ENCODE measurements at places on chromosomes 11 and 22. TPM values are rescaled to one million over a fixed set of nuclear protein-coding genes. Genes with fewer than 3 reads are reported as not detected.

The CAPN5 gene
- 17.9 TPM for total RNA-seq

DNA sequence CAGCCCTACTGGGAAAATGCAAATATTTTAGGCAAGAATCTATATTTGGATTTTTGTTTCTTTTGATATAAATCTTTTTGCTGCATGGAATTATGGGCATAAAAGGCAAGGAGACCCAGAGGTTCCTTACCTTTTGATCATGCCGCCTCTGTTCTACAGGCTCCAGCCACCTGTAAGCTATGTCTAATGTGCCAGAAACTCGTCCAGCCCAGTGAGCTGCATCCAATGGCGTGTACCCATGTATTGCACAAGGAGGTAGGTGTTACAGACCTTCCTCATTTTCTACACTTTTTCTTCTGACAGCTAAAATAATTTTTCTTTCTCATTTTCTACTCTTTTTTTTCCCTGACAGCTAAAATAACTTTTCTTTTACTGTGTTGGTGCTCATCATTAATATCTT lies 8.2 kb upstream of the BACE1-AS start:
- H3K4me3 ChIP-seq = no peak overlapping the region
- no peak overlapping the region for H3K27ac ChIP-seq
- no peaks in the 10 kb centered on the region for H3K4me1 ChIP-seq
- DNase-seq = no peak

DNA sequence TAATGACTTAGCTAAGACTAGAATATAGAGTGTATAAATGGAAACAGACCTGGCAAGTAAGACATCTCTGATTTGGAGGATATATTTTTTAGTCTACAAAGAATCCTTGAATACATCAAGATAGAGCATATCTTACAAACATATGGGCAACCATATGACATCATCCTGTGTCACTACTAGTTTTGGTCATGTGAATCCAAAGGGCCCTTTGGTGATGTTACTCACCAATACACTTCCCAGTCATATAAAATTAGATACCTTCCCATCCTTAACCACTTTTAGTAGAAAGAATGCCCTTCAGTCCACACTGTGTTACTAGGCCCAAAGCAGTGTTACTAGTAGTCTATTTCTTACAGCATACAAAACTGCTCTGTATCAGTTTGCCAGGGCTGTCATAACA lies 31.6 kb downstream of the GRIA4 start:
- no peaks in the 10 kb centered on the region for H3K4me1 ChIP-seq
- DNase-seq = no peak
- peaks cover 4% of the 10 kb centered on the region for H3K36me3 ChIP-seq
- H3K4me3 ChIP-seq = no peak overlapping the region

DNA sequence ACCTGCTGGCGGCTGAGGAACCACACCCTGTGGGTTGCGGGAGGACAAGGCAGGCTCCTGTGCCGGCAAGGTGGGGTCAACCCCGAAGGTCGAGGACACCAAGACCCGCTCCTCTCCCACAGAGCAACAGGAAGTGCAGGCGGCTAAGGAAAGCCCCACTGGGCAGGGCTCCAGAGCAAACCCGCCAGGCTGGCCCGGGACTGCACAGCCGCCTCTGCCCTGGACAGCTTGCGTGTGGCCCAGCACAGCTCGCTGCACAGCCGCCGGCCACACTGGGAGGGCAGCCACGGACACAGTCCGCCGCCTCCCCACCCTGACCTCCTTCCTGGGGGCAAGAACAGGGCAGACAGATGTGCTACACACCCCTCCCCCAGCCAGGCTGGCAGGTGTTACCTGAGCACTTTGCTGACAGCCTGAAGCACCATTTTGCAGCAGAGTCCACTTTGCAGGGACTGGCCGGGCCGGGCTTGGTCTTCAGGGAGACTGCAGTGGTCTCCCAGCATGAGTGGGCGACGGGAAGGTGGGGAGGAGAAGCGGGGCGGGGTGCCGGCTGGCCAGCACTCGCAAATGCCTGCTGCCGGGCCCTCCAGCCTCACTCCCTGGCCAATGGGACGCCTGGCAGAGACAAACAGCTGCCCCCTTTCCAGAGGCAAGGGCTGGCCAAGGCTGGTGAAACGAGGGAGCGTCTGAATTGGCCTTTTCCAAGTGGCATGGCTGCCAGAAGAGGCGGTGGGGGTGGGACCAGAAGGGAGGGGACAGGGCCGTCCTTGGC lies at the start of gene MOB2:
TSS of gene MOB2 (minus strand) at position 726 of the 772 bp plus-strand sequence. CDS start at position 503, 223 bp downstream.
- peaks cover 10% of the 10 kb centered on the region for H3K4me1 ChIP-seq
- DNase-seq = no peak
- H3K27me3 ChIP-seq = no peaks in the 10 kb centered on the region
- H3K4me3 ChIP-seq = no peak within 1 kb of the TSS
- H3K36me3 ChIP-seq = no peaks in the 10 kb centered on the region

- DNase-seq = no peak
- no peak overlapping the region for H3K27ac ChIP-seq
- H3K4me3 ChIP-seq = no peak overlapping the region
- no peaks in the 10 kb centered on the region for H3K36me3 ChIP-seq
Measured at GRCh38 chr22:44889255-44889878, 120.4 kb downstream of the PHF21B start.

DNA sequence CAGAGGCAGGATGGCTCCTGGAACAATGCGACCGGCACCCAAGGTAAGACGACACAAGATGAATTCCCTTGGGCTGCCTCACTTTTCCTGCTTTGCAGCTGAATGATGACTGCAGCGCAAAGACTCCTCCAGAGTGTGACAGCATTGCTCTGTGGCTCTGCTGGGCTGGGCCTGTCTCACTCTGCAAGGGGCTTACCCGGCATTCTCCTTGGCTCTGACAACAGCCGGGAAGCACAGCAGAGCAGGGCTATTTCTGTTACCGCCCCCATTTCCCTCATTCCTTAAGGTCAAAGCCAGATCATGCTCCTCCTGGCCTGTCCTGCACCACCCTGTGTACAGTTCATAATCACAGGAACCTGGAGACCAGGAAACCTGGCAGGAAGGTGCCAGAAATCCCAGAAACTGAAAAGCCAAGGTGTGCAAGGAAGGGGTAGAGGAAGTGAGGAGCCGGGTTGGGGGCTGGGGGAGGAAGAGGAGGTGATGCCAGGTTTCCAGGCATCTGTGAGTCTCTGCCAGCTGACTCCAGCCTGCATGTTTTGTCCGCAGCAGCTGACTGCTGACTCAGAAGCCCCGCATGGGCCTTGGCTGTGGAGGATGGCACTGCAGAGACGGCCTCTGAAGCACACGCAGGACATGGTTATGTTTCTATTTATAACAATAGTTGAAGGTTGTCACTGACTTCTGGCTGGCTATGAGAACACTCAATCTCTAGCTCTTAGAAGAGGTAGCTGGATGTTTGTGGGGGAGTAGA lies 113.6 kb downstream of the MICAL3 start:
- H3K4me3 ChIP-seq = peak overlapping the region; percentile 48
- H3K27me3 ChIP-seq = no peaks in the 10 kb centered on the region
- no peak for DNase-seq
- no peaks in the 10 kb centered on the region for H3K36me3 ChIP-seq
- peaks cover 46% of the 10 kb centered on the region for H3K4me1 ChIP-seq

DNA sequence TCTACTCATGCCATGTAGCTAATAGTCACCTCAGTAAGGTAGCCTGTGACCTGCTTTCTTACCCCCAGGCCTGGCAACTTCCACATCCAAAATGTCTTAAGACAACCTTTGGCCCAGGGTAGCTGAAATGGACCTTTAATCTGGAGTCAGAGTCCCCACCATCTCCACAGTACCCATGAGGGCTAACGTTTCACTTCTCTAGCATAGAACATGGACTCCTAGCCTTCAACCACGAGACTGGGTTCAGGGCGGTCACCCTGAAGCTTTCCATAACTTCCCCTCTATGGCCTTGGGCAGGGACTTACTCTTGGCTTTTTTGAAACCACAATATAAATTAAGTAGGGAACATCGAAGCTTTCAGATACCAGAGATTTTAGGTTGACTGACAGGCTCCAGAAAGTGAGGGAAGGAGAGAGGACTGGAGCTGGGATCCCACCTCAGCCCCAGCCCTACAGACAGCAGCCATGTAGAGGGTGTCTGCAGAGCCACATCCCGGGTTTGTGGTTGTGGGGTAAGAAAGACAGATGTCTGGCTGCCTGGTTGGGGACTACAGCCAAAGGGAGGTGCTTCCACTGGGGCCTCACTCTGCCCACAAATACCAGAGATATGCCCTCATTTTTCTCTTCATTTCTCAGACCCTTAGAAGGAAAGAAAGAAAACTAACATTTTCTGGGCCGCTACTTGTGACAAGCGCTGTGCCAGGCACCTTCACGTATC lies 2.6 kb downstream of the TBC1D10A start:
- peaks cover 2% of the 10 kb centered on the region for H3K36me3 ChIP-seq
- peak overlapping the region; percentile 72 for H3K27ac ChIP-seq
- no peaks in the 10 kb centered on the region for H3K27me3 ChIP-seq
- H3K4me3 ChIP-seq = peak overlapping the region; percentile 89

DNA sequence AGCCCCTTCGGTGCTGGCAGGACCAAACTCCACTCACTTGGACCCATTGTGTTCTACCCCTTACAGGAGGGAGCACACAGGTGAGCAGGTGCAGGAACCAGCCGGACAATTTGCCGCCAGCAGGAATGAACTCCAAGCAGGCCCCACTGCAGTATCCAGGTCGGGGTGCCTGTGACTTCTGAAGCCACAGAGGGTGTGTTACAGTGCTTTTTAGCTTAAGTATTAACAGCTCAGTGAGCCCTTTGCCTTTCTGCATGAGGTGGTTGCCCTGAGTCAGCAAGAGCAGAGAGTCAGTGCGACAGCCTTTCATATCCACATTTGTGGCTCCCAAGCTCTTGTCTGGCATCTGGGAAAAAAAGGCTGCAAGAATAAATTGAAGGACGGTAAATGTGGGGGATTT lies 366.6 kb upstream of the LRRC4C start:
- no peaks in the 10 kb centered on the region for H3K27me3 ChIP-seq
- DNase-seq = no peak
- H3K4me3 ChIP-seq = peak overlapping the region; percentile 18
- no peak overlapping the region for H3K27ac ChIP-seq
- no peaks in the 10 kb centered on the region for H3K36me3 ChIP-seq

DNA sequence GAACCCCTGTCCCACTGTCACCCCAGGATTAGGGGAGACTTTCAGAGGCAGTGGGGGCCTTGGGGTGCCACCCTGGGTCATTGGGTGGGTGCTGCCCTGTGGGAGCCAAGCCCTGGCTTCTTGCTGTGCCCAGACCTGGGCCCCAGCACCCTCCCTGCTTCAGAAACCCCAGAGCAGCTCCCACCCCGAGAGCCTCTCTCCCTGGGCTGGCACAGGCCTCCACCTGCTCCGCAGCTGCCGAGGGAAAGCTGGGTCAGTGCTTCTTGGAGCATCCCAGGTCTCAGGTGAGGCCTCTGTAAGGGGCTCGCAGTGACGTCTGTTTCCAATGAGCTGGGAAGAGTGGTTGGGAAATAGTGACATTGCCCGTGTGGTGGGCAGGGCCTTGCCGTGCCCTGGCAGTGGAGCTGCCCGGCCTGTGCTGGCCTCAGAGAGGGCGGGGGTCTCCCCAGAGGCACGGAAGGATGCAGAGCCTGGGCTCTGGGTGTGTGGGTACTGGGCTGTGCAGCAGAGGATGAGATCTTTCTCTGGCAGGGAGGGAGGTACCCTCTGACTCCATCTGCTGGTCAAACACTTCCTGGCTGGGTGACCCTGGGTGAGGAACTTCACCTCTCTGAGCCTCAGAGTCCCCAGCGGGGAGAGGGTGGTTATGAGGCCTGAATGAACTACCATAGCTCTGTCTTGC lies 23.0 kb downstream of the C22orf23 start:
- no peaks in the 10 kb centered on the region for H3K27me3 ChIP-seq
- H3K27ac ChIP-seq = peak overlapping the region; percentile 26
- H3K36me3 ChIP-seq = peaks cover 4% of the 10 kb centered on the region
- no peak overlapping the region for H3K4me3 ChIP-seq
- DNase-seq = no peak

DNA sequence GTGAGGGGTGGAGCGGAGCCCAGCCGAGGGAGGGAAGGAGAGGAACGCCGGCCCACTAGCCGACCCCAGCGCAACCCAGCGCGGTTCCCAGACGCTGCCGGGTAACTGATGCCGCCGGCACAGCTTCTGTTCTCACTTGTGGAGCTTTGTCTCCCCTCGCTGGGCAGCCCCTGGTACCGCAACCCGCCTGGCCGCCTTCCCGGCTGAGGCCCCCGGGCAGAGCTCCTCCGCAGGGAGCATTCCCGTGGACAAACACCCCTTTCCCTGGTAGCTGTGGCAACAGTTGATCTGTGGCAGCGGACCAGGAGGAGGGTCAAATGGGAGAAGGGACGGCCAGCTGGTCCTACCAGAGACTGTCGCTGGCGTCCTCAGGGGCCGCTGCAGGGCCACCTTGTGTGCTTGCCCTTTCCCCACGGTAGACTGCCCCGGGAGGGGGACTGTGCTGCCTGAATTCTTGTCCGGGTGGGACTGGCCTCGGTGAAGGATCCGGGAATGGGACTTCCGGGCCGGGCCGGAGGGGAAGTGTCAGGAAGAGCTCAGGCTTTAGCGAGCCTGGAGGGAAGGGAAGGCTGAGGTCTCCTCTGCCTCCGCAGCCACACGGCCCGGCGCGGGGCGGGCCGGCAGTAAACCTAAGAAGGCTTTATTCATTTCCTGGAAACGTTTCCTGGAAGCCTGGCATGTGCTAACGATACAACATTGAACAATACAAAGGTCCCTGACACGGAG lies 468.0 kb downstream of the OPCML start:
- no peaks in the 10 kb centered on the region for H3K36me3 ChIP-seq
- peaks cover 8% of the 10 kb centered on the region for H3K4me1 ChIP-seq
- peaks cover 66% of the 10 kb centered on the region for H3K27me3 ChIP-seq

DNA sequence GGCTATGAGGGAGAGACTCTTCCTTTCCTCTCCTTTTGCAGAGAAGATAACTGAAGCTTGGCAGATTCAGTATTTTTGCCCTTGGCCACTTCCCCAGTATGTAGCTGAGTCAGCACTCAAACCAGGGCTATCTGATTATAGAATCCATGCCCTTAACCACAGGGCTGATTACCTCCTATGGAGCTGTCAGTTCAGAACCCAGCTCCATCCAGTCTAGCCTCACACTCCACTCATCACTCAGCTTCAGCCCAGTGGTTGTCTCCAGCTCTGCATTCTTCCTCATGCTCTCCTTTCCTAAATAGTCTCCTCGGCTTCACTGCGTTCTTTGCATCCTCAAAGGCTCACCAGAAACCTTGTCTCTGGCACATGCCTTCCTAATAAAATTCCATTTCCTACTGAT lies 151.6 kb upstream of the BLID start:
- H3K27ac ChIP-seq = peak overlapping the region; percentile 12
- H3K36me3 ChIP-seq = peaks cover 12% of the 10 kb centered on the region
- DNase-seq = no peak
- H3K27me3 ChIP-seq = no peaks in the 10 kb centered on the region
- peaks cover 31% of the 10 kb centered on the region for H3K4me1 ChIP-seq

GRCh38 chr11:61586792-61587430 lies 6.0 kb upstream of the SYT7 start:
- H3K27me3 ChIP-seq = peaks cover 51% of the 10 kb centered on the region
- H3K4me3 ChIP-seq = peak overlapping the region; percentile 70
- DNase-seq = no peak
- H3K27ac ChIP-seq = peak overlapping the region; percentile 76
- no peaks in the 10 kb centered on the region for H3K36me3 ChIP-seq

All from type B pancreatic cell (in vitro differentiated cells).